ENCODE measurements at places on chromosomes 3 and 15. TPM values are rescaled to one million over a fixed set of nuclear protein-coding genes. Genes with fewer than 3 reads are reported as not detected.

GOLGA8Q gene
- 0.83 TPM for total RNA-seq

ISLR gene
- 1.7 TPM for total RNA-seq

RPL29 gene
- total RNA-seq: 974 TPM

MORC1 gene
- not detected for total RNA-seq

STRIT1 gene
- total RNA-seq: not detected

DNA sequence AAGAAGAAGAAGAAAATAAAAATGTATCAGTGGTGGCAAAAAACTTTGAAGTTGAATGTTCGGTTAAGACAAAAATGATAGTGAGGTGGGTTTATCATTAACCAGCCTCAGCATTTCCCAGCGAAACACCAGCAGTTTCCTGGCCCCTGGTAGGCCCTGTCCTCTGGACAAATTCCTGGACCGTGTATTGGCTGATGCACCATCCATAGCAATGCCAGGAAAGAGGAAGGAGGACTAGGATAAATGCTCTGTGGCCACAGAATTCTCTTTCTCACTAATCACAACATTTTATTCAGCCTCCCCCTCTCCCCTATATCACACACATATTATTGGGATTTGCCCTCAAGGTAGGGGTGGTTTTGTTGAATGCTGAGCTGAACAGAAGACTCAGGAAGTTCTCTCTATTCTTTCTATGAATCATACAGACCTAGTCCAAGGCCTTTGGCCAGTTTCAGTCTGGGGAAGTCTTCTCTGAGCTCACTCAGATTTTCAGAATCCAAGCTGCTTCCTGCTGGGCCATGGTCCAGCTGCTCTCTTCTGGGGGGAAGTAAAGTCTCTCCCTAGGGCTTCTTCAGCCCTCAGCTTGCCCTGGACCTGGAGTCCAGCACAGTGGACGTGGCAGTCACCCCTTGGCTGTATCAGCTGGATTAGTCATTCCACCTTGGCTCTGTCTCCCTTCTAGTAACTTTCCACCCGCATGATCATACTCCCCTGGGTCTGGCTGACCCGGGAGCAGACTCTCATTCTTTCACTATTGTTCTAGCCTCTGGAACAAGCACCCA is 27.6 kb downstream of the SLC28A1 start:
- DNase-seq: peak; percentile 71

DNA sequence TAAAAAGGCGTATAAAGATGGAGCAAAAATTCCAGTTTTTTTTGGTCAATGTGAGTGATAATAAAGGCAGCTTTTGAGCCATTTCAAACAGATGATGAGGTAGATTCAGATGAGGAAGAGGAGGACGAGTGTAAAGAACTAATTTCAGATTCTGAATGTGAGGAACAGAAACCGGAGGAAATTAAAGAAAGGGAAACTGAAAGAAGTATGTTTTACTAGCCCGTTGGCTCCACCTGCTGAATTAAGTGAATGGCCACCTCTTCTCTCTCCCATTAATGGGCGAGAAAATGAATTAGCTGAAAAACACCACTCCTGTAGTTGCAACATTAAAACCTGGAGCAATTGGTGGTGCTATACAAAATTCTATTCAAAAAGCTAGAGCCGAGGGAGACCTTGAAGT is 55.4 kb downstream of the CYP19A1 start:
- no peak for DNase-seq

GRCh38 chr3:59418836-59419235 is 369.0 kb upstream of the CFAP20DC start:
- no peak for DNase-seq

DNA sequence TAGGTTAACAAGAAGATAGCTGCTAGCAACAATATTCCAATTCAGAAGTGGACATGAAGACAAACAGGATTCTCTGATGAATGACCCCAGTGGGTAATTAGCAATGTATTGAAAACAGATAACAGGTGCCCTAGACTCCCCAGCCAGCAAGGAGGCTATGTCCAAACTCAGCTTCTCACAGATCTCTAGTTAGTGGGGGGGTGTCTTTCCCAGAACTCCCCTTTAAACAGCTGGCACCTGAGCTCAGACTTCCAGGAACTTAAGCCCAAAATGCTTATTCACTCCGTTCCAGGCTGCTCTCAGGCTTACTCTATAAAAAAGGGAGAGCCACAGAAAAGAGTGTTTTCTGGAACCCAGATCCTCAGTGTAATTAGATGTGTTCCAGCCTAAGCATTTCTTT is 423.0 kb upstream of the THBS1 start:
- no peak for DNase-seq

DNA sequence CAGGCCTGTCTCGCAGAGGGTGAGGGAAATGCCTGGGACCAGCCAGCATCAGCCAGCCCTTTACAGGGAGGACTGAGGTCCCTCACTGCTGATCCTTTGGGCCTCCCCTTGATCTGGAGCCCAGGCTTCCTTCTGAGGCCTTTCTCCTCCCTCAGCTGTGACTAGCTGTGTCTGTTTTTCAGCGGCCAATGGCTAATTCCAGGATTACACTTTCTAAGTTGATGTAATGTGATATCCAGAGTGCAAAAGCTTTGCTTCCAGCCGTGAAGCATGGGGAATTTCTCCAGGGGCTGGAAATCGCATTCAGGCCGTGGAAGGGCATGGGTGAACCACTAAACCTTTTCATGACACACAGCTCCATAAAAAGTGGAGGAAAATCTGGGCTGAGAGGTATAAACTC is 157.6 kb downstream of the SHQ1 start:
- no peak for DNase-seq

DNA sequence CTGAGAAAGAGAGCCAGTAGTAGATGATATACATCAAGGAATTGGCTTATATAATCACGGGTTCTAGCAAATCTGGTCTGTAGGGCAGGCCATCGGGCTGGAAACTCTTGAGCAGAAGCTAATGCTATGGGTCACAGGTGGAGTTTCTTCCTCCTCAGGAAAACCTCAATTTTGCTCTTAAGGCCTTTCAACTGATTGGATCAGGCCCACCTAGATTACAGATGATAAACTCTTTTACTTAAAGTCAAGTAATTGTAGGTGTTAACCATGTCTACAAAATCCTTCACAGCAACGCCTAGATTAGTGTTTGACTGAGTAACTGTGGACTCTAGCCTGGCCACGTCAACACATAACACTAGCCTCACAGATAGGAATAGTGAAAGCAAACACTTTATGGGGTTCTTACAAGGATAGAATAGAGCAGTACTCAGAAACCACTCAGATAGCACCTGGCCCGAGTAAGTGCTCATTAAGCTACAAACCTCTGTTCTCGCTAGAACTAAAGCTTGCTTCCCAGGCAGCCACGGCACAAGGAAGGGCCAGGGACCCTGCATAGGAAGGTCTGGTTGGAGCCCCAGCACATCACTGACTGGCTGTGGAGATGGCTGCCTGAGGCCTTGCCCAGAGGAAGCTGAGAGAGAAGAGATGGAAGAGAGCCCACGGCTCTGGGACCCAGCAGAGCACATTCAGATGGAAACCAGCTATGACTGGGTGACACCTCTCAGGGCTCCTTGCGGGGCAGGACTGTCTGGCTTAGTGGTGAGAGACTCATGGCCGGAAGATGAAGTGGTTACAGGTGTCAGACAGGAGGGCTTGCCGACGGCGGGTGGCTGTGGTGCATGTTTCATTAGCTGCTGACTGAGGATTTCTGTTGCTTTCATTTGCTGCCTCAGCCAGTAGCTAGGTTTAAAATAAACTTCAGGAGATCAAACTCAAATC is 202.5 kb upstream of the TLE3 start:
- DNase-seq: no peak

- DNase-seq: no peak
These were observed 91.6 kb downstream of the FOXB1 start for GRCh38 chr15:60095711-60096110.

DNA sequence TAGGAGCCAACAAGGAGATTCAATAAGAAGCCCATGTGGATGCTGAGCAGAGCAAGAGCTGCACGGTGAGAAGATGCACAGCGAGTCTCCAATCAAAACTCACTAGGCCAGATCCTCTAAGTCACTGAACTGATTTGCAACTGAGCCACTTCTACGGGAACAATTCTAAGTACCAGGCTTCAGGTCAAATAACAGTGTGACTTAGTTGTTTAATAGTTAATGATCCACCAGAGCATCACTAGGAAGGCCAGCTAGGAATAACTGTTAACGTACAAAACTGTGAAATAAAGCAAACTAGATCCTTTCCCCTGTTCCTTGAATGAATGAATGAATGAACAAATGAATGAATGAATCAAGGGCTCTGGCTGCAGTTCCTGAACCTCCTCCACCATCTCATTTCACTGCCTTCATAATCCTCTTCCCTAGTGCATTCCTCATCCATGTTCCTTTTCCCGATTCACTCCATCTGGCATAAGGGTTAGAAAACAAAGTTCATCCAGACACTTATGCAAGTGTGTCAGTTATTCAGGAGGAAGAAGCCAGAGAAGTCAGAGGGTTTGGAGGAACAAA is 59.7 kb downstream of the ATP8B4 start:
- DNase-seq: no peak

DNA sequence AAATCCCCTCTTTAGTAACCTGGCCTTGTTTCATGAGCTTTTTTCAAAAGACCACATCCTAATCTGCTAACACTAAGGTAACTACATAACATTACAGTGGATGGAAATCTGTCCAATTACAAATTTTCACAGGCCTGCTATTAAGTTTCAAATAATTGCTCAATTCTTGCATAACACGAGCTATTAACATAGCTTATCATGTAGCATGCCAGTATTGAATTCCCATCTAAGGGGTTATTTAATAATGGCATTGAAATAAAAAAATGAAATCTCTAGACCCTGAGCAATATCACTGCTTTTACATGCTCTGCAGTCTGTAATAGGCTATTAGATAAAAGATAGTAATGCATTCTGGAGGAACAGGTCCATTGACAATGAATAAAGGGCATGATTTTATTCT is 748.3 kb upstream of the NECTIN3 start:
- DNase-seq: no peak

- DNase-seq: no peak
These were observed 18.9 kb upstream of the ONECUT1 start for GRCh38 chr15:52808996-52809395.

Data from pancreas (tissue), 10 donors.